T-helper 17 cell (primary cell): ENCODE measurements at places on chromosomes 3 and 15.

GRCh38 chr15:31345606-31346366 lies 19.2 kb downstream of the KLF13 start:
- peak overlapping the region; percentile 99 for H3K27ac ChIP-seq
- H3K36me3 ChIP-seq: no peaks in the 10 kb centered on the region
- H3K4me1 ChIP-seq: peaks cover 78% of the 10 kb centered on the region
- DNase-seq: no peak

DNA sequence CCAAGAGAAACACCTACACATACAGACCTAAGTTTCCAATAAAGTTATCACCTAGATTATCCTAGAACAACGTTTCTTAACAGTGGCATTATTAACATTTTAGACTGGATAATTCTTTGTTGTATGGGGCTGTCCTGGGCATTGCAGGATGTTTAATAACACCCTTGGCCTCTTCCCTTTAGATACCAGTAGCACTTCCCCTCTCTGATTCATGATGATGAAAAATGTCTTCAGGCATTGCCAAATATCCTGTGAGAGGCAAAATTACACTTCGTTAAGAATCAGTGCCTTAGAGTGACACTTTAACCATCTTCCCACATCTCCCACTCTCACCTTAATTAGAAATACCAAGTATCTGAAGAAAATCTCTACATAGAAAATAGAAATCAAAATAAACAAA lies 352.6 kb downstream of the CGGBP1 start:
- no peak for DNase-seq
- H3K36me3 ChIP-seq: no peaks in the 10 kb centered on the region
- no peaks in the 10 kb centered on the region for H3K4me1 ChIP-seq

GRCh38 chr3:61562042-61562720 lies 810 bp downstream of the PTPRG start:
- DNase-seq: no peak
- peaks cover 3% of the 10 kb centered on the region for H3K4me1 ChIP-seq
- H3K27ac ChIP-seq: no peak overlapping the region
- H3K27me3 ChIP-seq: peaks cover 60% of the 10 kb centered on the region
- no peaks in the 10 kb centered on the region for H3K36me3 ChIP-seq
- H3K4me3 ChIP-seq: peak overlapping the region; percentile 45

GRCh38 chr15:98738689-98739401 lies 90.5 kb downstream of the IGF1R start:
- H3K27ac ChIP-seq: no peak overlapping the region
- H3K4me3 ChIP-seq: no peak overlapping the region
- H3K27me3 ChIP-seq: peaks cover 11% of the 10 kb centered on the region
- no peak for DNase-seq
- peaks cover 4% of the 10 kb centered on the region for H3K36me3 ChIP-seq

GRCh38 chr3:180036671-180037455 lies at the start of gene PEX5L:
Gene PEX5L, minus strand, starts transcription at chr3:180036937. Its CDS starts 338 bp downstream, at chr3:180036599.
- H3K27me3 ChIP-seq: peaks cover 63% of the 10 kb centered on the region
- H3K27ac ChIP-seq: no peak within 1 kb of the TSS
- no peaks in the 10 kb centered on the region for H3K36me3 ChIP-seq
- H3K4me3 ChIP-seq: peak within 1 kb of the TSS; percentile 79
- no peak for DNase-seq
- peaks cover 3% of the 10 kb centered on the region for H3K4me1 ChIP-seq

DNA sequence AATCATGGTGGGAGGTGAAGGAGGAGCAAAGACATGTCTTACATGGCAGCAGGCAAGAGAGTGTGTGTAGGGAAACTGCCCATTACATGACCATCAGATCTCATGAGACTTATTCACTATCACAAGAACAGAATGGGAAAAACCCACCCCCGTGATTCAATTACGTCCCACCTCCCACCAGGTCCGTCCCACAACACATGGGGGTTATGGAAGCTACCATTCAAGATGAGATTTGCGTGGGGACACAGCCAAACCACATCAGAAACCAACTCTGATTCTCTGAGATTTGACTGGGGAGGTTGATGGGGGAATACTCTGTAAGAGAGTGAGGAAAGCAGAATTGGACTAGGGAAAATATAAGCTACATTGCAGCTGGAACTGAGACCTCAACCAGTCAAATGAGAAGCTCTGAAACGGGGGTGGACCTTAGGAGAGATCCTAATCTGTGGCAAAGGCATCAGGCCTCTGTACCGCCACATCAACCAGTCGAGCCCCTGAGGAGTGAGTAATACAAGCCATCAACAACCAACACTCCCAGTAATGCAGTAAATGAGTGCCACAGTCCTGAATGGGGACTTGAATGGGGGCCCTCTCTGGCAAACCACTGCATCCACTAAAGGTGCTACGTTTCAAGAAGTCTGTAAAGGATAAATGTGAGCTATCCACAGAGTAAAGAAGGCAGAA lies 207.9 kb upstream of the GADL1 start:
- H3K27ac ChIP-seq: no peak overlapping the region
- DNase-seq: no peak
- H3K36me3 ChIP-seq: no peaks in the 10 kb centered on the region
- no peak overlapping the region for H3K4me3 ChIP-seq
- no peaks in the 10 kb centered on the region for H3K27me3 ChIP-seq

- no peak overlapping the region for H3K4me3 ChIP-seq
- no peak for DNase-seq
- no peaks in the 10 kb centered on the region for H3K4me1 ChIP-seq
- no peak overlapping the region for H3K27ac ChIP-seq
- no peaks in the 10 kb centered on the region for H3K27me3 ChIP-seq
Measured at GRCh38 chr3:81955878-81956277, 194.4 kb upstream of the GBE1 start.

- DNase-seq: no peak
- H3K4me3 ChIP-seq: peak overlapping the region; percentile 91
- peak overlapping the region; percentile 97 for H3K27ac ChIP-seq
- H3K4me1 ChIP-seq: peaks cover 25% of the 10 kb centered on the region
- no peaks in the 10 kb centered on the region for H3K27me3 ChIP-seq
- peaks cover 7% of the 10 kb centered on the region for H3K36me3 ChIP-seq
Measured at GRCh38 chr3:187370051-187370450, 1.9 kb downstream of the RTP4 start.

DNA sequence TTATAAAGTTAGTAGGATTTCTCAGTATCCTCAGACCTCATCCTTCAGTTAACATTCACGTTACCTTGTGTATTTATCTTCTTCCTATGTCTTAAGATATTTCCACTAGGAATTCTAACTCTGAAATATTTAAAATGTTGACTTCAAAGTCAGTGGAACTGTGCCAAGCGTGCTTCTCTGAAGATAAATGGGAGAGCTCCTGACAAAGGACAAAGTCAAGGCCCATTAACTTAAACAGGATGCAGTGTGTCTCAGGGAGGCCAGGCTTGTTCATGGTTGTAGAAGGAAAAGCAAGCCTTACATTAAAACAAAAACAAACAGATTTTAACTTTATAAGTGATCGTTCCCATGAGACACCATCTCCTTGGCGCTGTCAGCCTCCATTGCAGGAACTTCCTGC lies 41.5 kb downstream of the ABHD17C start:
- no peak overlapping the region for H3K27ac ChIP-seq
- peaks cover 3% of the 10 kb centered on the region for H3K4me1 ChIP-seq
- no peaks in the 10 kb centered on the region for H3K36me3 ChIP-seq
- no peaks in the 10 kb centered on the region for H3K27me3 ChIP-seq
- no peak for DNase-seq

GRCh38 chr15:25725758-25726157 lies 137.4 kb downstream of the ATP10A start:
- H3K27ac ChIP-seq: no peak overlapping the region
- no peaks in the 10 kb centered on the region for H3K27me3 ChIP-seq
- H3K36me3 ChIP-seq: peaks cover 9% of the 10 kb centered on the region
- no peak for DNase-seq
- H3K4me3 ChIP-seq: no peak overlapping the region

DNA sequence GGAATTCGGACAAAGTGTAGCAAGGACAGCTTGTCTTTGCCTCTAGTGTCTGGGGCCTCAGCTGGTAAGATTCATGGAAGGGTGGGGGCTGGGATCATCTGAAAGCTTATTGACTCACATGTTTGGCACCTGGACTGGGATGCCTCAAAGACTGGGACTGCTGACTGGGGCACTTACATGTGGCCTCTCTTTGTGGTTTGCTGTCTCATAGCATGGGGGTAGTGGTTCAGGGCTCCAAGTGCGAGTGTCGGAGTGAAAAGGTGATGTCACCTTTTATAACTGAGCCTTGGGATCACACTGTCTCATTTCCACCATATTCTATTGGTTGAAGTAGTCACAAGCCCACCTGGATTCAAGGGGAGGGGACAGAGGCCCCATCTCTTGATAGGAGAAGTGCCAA lies 6.8 kb downstream of the MFSD1 start:
- no peaks in the 10 kb centered on the region for H3K27me3 ChIP-seq
- H3K4me3 ChIP-seq: no peak overlapping the region

- peaks cover 12% of the 10 kb centered on the region for H3K27me3 ChIP-seq
- no peak overlapping the region for H3K27ac ChIP-seq
- H3K36me3 ChIP-seq: no peaks in the 10 kb centered on the region
Measured at GRCh38 chr3:23659274-23659673, 146.5 kb upstream of the UBE2E1 start.

DNA sequence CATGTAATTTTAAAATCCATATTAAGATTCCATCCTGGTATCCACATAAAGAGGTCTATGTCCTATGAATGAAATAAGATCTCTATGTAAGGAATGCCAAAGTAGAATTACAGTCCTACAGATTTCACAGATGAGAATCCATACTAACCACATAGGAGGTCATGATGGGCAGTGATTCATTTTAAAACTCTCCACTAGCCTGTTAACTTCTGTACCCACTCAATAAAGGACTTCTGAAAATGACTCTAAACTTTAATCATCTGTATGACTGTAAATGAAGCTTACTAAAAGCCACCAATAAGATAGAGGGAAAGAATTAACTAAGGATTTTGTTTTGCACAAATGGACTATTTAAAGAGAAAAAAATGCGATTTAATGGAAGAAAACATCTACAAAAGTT lies 28.7 kb downstream of the MORC1 start:
- DNase-seq: no peak
- peaks cover 28% of the 10 kb centered on the region for H3K27me3 ChIP-seq
- no peaks in the 10 kb centered on the region for H3K36me3 ChIP-seq
- H3K4me1 ChIP-seq: peaks cover 2% of the 10 kb centered on the region
- no peak overlapping the region for H3K4me3 ChIP-seq

GRCh38 chr15:85362436-85363081 lies 17.8 kb upstream of the AKAP13 start:
- no peaks in the 10 kb centered on the region for H3K27me3 ChIP-seq
- H3K36me3 ChIP-seq: no peaks in the 10 kb centered on the region
- H3K4me3 ChIP-seq: no peak overlapping the region
- no peak for DNase-seq

GRCh38 chr3:25171118-25171807 lies 256.8 kb upstream of the RARB start:
- no peak overlapping the region for H3K27ac ChIP-seq
- H3K4me3 ChIP-seq: no peak overlapping the region
- no peaks in the 10 kb centered on the region for H3K4me1 ChIP-seq
- no peak for DNase-seq

- no peaks in the 10 kb centered on the region for H3K4me1 ChIP-seq
- peaks cover 6% of the 10 kb centered on the region for H3K36me3 ChIP-seq
- no peak overlapping the region for H3K4me3 ChIP-seq
- H3K27ac ChIP-seq: no peak overlapping the region
- peaks cover 47% of the 10 kb centered on the region for H3K27me3 ChIP-seq
- no peak for DNase-seq
Measured at GRCh38 chr3:149767720-149768119, 15.4 kb upstream of the COMMD2 start.

DNA sequence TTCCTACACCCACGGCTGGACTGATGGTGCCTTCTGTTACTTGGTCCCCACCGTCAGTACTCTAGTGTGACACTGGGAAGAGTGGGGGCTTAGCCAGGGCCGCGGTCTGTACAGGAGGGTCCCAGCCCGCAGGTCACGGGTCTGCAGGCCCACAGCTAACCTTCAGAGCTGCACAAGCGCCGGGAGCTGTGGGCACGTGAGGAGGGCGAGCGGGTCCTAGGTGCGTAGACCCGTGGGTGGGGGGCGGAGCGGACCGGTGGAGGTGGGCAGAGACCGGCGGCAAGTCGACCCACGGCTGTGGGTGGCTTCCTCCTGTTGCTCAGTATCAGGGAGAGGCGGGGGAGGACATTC lies 1.2 kb downstream of the TNFAIP8L3 start:
- H3K4me3 ChIP-seq: peak overlapping the region; percentile 70
- H3K4me1 ChIP-seq: peaks cover 16% of the 10 kb centered on the region
- no peak overlapping the region for H3K27ac ChIP-seq
- DNase-seq: no peak
- H3K36me3 ChIP-seq: peaks cover 2% of the 10 kb centered on the region
- H3K27me3 ChIP-seq: peaks cover 88% of the 10 kb centered on the region

DNA sequence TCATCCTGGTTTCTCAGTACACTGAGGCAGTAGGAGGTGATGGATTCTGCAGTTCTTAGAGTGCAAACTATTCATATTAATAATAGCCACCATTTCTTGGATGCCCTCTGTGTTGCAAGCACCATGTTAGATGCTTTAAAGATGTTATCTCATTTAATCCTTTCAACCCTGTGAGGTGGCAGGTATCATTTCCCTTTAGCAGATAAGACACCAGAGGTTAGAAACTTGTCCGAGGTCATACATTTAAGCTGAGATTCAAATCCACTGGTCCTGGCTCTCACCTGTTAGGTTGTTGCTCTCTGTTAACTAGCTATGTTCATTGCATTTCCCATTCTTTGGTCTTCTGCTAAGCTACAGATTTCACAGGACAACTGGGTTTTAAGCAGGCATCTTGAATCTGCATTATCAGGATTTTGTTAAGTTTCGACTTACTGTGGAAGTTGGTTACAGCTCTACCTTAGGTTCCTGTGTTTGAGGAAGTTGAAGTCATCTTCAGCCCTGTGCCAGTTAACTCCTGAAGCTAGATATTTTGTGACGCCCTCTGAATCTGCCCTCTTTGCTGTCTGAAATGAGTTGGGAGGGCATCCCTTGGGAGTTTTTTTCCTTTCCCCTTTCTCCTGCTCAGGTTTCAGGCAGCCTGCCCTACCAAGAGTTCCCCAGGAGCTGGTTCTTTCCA lies 6.4 kb downstream of the PDE8A start:
- H3K27me3 ChIP-seq: no peaks in the 10 kb centered on the region
- peak overlapping the region; percentile 93 for H3K27ac ChIP-seq
- no peak for DNase-seq
- peak overlapping the region; percentile 79 for H3K4me3 ChIP-seq

GRCh38 chr3:134344560-134344959 lies 29.7 kb downstream of the AMOTL2 start:
- H3K36me3 ChIP-seq: no peaks in the 10 kb centered on the region
- DNase-seq: no peak
- H3K27ac ChIP-seq: no peak overlapping the region
- peaks cover 4% of the 10 kb centered on the region for H3K4me1 ChIP-seq
- no peak overlapping the region for H3K4me3 ChIP-seq
- H3K27me3 ChIP-seq: peaks cover 4% of the 10 kb centered on the region
